ENCODE measurements at places on chromosomes 6 and 20.

- DNase-seq, result no peak
- no peaks in the 10 kb centered on the region for H3K36me3 ChIP-seq
- H3K27ac ChIP-seq, result no peak overlapping the region
- H3K4me1 ChIP-seq, result no peaks in the 10 kb centered on the region
These were observed 154.0 kb downstream of the LY86 start for GRCh38 chr6:6742535-6742934.

DNA sequence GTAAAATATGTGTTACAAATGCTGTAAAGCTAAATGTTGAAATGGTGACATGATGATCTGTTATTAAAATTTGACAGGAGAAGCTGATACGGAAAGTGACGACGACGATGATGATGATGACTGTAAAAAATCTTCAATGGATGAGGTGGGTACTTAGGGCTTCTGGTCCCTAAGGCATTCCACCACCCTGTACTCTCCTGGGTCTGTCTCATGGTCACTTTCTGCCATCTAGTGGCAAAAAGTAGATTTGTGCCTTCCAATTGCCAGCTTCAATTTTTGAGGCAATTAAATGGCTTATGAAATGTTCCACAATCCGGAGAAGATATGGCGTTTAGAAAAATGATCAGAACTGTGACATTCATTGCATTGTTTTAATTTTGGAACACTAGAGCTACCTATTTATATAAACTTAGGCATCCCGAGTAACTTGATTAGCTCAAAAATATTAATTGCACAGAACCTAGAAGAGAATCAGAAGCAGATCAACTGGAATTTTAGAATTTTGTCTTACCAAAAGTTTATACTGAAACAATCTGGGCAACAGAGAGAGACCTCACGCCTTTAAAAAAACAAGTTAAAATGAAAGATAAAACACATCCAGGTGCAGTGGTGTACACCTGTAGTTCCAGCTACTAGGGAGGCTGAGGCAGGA is 346.5 kb upstream of the PLCB4 start:
- H3K36me3 ChIP-seq, result no peaks in the 10 kb centered on the region
- peak; percentile 75 for DNase-seq
- H3K4me1 ChIP-seq, result peaks cover 11% of the 10 kb centered on the region
- no peak overlapping the region for H3K27ac ChIP-seq
- no peak overlapping the region for H3K4me3 ChIP-seq
- H3K27me3 ChIP-seq, result no peaks in the 10 kb centered on the region

- no peak overlapping the region for H3K27ac ChIP-seq
- no peak overlapping the region for H3K4me3 ChIP-seq
- H3K36me3 ChIP-seq, result no peaks in the 10 kb centered on the region
- H3K4me1 ChIP-seq, result no peaks in the 10 kb centered on the region
- no peaks in the 10 kb centered on the region for H3K27me3 ChIP-seq
These were observed 784.2 kb downstream of the KIF16B start for GRCh38 chr20:15789079-15789478.

DNA sequence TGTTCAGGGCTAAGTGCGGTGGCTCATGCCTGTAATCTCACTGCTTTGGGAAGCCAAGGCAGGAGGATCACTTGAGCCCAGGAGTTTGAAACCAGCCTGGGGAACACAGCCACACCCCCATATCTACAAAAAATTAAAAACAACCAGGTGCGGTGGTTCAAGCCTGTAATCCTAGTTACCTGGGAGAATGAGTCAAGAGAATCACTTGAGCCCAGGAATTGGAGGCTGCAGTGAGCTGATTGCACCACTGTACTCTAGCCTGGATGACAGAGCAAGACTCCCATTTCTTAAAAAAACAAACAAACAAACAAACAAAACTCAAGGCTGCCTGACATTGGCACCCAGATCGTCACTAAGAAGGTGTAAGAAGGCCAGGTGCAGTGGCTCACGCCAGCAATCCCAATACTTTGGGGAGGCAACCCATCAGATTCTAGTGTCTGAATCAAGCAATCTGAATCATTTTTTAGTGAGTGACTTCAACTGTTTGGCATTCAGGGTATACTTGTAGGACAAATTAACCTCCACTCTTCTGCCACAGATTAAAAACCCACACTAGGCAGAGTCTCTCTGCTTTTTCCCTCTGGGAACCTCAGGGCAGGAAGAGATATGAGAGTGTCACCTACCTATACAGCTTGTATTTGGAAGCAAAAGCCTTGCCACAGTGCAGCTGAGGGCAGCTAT is 6.1 kb downstream of the PLAGL2 start:
- peak overlapping the region; percentile 35 for H3K27ac ChIP-seq
- DNase-seq, result no peak
- no peak overlapping the region for H3K4me3 ChIP-seq
- H3K36me3 ChIP-seq, result peaks cover 68% of the 10 kb centered on the region

GRCh38 chr6:24915641-24916040 is 20.1 kb downstream of the RIPOR2 start:
- H3K4me1 ChIP-seq, result peaks cover 12% of the 10 kb centered on the region
- H3K4me3 ChIP-seq, result no peak overlapping the region
- H3K27me3 ChIP-seq, result no peaks in the 10 kb centered on the region
- H3K27ac ChIP-seq, result no peak overlapping the region
- no peaks in the 10 kb centered on the region for H3K36me3 ChIP-seq
- no peak for DNase-seq

- H3K4me1 ChIP-seq, result no peaks in the 10 kb centered on the region
- H3K4me3 ChIP-seq, result no peak overlapping the region
- H3K27ac ChIP-seq, result no peak overlapping the region
These were observed 92.4 kb downstream of the SCML4 start for GRCh38 chr6:107731422-107732319.

DNA sequence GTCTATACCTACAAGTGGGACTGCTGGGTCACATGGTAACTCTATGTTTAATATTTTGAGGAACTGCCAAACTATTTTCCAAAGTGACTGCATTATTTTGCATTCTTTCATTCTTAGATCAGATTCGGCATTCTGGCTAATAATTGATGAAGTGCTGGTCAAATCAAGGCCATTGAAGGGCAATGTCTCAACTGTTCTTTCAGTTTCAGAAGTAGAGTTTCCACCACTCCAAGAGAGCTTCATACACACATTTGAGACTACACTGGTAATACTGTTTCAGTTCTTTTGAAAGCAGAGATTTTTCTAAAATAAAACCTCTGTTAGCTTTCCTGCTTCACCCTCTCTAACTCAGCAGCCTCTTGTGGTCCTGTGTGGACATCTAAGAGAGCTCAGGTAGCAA is 154.5 kb downstream of the CFAP61 start:
- no peak for DNase-seq
- H3K36me3 ChIP-seq, result peaks cover 6% of the 10 kb centered on the region

DNA sequence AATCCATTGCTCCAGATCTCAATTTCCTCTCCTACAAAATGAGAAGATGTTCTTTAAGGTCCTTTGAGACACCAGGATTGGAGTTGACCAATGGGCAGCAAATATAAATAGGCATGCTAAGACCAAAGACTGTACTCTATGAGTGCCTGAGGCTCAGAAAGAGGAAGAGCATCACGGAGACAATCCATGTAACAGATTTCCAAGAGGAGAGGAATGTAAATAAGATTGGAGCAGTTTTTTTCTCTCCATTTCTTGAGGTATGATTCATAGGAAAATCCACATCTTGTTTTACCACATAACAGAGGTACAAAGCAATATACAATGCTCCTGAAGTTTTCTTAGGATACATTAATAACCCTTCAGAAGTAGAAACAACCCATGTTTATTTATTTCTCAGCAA is 109.8 kb downstream of the UBE3D start:
- no peak overlapping the region for H3K27ac ChIP-seq
- DNase-seq, result peak; percentile 22
- H3K4me1 ChIP-seq, result peaks cover 39% of the 10 kb centered on the region
- H3K4me3 ChIP-seq, result no peak overlapping the region
- no peaks in the 10 kb centered on the region for H3K36me3 ChIP-seq
- H3K27me3 ChIP-seq, result no peaks in the 10 kb centered on the region

DNA sequence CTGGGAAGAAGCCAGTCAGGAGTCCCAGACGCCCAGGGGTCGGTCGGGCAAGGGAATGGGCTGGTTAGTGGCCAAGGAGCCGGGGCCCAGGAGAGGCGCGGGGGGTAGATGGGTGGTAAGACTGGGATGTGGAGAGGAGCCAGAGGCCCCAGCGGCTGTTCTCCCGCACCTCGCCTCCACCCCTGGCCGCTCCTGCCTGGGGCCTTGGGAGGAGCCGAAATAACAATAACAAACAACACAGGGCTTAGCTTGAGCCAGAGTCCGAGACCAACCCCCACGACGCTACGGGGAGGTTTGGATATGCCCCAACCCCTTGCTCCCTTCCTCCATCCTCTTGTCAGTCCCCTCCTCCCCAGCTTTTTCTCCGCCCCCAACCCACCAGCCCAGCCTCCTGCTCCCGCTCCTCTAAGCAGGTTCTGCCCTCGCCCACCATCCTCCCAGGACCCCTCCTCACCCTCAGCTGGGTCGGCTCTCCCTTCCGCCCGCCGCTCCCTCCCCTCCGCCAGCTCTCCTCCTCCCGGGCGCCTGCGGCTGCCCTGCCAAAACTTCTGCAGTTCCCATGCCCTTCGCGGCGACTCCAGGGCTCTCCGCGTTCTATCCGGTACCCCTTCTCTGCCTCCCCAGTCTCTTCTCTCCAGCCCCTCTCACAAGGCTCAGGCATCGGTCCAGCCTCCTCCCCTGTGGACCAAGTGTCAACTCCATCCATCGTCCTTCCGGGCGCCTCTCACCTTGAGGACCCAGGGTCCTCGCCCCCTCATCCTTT is 1.1 kb downstream of the RNF39 start:
- peaks cover 21% of the 10 kb centered on the region for H3K36me3 ChIP-seq
- peak; percentile 65 for DNase-seq
- H3K4me3 ChIP-seq, result peak overlapping the region; percentile 84
- peak overlapping the region; percentile 85 for H3K27ac ChIP-seq

GRCh38 chr6:11437824-11438459 is 99.6 kb upstream of the TMEM170B start:
- DNase-seq, result peak; percentile 34
- peaks cover 22% of the 10 kb centered on the region for H3K4me1 ChIP-seq
- no peak overlapping the region for H3K27ac ChIP-seq
- H3K4me3 ChIP-seq, result no peak overlapping the region
- no peaks in the 10 kb centered on the region for H3K36me3 ChIP-seq

GRCh38 chr6:31822036-31822821 is 5.3 kb upstream of the HSPA1B start:
- H3K36me3 ChIP-seq, result peaks cover 6% of the 10 kb centered on the region
- H3K4me1 ChIP-seq, result peaks cover 29% of the 10 kb centered on the region
- H3K27me3 ChIP-seq, result no peaks in the 10 kb centered on the region
- H3K4me3 ChIP-seq, result peak overlapping the region; percentile 91
- H3K27ac ChIP-seq, result peak overlapping the region; percentile 99
- peak; percentile 94 for DNase-seq
